ENCODE measurements at places on chromosomes 1 and 21.

- no peak overlapping the region for H3K27ac ChIP-seq
- H3K4me3 ChIP-seq, result no peak overlapping the region
- no peaks in the 10 kb centered on the region for H3K36me3 ChIP-seq
- no peak for DNase-seq
- peaks cover 2% of the 10 kb centered on the region for H3K27me3 ChIP-seq
Observed at GRCh38 chr21:30349572-30349971, 1.2 kb upstream of the KRTAP23-1 start.

DNA sequence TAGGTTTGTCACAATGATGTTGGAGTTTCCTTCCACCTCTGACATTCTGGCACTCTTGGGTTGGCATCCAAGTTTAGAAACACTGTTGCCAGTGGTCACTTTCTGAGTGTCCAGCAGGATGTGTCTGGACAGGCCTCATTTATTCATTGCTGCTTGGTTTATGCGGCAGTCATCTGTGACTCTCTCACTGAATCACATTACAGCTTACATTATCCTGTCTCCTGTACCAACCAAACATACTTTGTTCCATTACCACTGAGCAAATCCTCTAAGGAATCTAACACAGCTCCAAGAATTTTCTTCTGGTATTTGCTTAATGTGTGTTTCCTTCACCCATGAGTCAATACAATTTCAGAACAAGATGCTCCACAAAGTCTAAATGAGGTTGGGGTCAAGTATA lies 19.9 kb downstream of the SGIP1 start:
- no peak overlapping the region for H3K27ac ChIP-seq
- no peaks in the 10 kb centered on the region for H3K27me3 ChIP-seq
- no peak overlapping the region for H3K4me3 ChIP-seq
- DNase-seq, result no peak
- no peaks in the 10 kb centered on the region for H3K36me3 ChIP-seq

DNA sequence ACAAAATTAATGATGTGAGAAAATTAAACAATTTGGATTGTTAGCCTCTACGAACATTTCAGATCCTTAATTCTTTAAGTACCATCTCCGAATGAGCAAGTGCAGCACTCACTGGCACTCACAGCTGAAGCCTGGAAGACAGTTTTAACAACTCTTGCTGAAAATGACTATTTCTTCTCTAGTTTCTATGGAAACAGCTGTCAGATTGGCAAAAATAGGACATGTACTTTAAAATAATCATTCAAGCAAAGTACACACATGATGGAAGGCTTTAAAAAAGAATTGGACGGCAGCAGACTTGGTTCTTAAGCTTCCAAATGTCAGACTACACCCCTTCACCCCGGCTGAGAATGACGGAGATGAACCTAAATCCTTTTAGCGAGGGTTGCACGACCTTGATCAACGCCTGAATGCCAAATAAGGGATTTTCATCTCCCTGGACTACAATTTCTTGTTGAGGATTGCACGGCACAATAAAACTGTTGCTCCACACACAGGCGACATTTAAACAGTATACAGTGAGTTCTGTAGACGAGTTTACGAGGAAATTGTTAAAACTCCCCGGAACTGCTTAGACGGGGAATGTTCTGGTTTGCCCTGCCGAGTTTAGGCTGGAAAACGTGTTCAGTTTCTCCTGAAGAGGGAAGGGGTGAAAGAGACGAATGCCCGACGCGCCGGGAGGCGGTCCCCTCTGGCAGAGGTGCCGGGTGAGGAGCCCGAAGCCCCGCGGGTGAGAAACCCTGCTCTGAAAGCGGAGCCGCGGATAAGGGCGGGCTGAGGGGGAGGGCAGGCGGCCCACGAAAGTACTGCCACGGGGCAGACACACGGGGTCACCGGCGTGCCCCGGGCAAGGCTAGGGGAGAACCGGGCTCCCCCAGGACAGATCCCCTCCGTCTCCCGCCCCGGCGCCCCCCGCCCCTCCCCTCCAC lies 671 bp downstream of the OMA1 start:
- H3K36me3 ChIP-seq, result no peaks in the 10 kb centered on the region
- H3K4me1 ChIP-seq, result peaks cover 12% of the 10 kb centered on the region
- H3K27ac ChIP-seq, result peak overlapping the region; percentile 88
- H3K4me3 ChIP-seq, result peak overlapping the region; percentile 92
- H3K27me3 ChIP-seq, result peaks cover 2% of the 10 kb centered on the region

GRCh38 chr1:31444725-31445448 lies 31.9 kb downstream of the SERINC2 start:
- no peaks in the 10 kb centered on the region for H3K4me1 ChIP-seq
- H3K36me3 ChIP-seq, result peaks cover 5% of the 10 kb centered on the region
- no peak overlapping the region for H3K27ac ChIP-seq
- DNase-seq, result no peak
- peaks cover 6% of the 10 kb centered on the region for H3K27me3 ChIP-seq

DNA sequence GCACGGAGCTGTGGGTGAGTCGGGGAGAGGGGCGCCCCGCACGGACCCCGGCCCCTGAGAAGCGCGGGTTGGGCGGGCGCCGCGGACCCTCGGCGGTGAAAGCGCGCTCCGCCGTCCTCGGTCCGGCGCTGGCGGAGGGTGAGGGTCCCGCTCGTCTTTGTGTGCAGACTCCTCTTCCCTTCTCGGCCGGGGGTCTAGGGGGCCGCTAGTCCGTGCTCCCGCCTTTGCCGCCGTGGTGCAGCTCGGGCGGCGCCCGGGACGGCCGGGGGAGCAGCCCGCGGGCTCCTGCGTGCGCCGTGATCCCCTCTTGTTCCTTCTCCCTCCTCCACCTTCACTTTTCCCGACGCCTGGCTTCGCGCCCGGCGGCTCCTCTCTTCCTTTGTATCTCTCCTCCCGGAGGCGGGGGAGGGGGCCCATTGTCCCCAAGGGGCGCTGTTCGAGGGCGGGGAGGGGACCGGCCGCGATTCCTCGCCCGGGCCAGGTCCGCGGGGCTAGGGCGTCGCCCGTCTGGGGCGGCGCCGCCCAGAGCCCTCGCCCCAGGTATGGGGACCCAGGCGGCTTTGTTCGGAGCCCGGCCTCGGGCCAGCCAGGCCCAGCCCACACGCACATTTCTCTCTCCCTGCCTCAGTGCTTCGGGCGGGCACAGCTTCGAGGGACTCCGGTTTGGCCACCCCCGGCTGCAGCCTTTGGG lies 519 bp downstream of the FNBP1L start:
- H3K4me3 ChIP-seq, result peak overlapping the region; percentile 100
- H3K27ac ChIP-seq, result peak overlapping the region; percentile 90
- peaks cover 40% of the 10 kb centered on the region for H3K4me1 ChIP-seq
- DNase-seq, result peak; percentile 56

GRCh38 chr1:204266504-204267034 lies 52.8 kb upstream of the GOLT1A start:
- H3K4me3 ChIP-seq, result no peak overlapping the region
- H3K4me1 ChIP-seq, result peaks cover 3% of the 10 kb centered on the region
- peaks cover 3% of the 10 kb centered on the region for H3K27me3 ChIP-seq

DNA sequence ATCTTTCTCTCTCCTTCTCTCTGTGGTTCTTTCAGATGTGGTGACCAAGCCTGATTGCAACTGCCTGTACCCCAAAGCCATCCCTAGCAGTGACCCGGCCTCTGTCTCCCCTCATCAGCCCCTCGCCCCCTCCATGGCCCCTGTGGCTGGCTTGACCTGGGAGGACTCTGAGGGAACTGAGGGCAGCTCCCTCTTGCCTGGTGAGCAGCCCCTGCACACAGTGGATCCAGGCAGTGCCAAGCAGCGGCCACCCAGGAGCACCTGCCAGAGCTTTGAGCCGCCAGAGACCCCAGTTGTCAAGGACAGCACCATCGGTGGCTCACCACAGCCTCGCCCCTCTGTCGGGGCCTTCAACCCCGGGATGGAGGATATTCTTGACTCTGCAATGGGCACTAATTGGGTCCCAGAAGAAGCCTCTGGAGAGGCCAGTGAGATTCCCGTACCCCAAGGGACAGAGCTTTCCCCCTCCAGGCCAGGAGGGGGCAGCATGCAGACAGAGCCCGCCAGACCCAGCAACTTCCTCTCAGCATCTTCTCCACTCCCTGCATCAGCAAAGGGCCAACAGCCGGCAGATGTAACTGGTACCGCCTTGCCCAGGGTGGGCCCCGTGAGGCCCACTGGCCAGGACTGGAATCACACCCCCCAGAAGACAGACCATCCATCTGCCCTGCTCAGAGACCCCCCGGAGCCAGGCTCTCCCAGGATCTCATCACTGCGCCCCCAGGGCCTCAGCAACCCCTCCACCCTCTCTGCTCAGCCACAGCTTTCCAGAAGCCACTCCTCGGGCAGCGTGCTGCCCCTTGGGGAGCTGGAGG lies 12.7 kb downstream of the CSF1 start:
- H3K27ac ChIP-seq, result no peak overlapping the region
- peaks cover 34% of the 10 kb centered on the region for H3K4me1 ChIP-seq
- peaks cover 23% of the 10 kb centered on the region for H3K36me3 ChIP-seq
- no peak overlapping the region for H3K4me3 ChIP-seq
- peak; percentile 36 for DNase-seq

- H3K4me1 ChIP-seq, result no peaks in the 10 kb centered on the region
- peaks cover 13% of the 10 kb centered on the region for H3K36me3 ChIP-seq
- no peak overlapping the region for H3K27ac ChIP-seq
- DNase-seq, result no peak
- no peaks in the 10 kb centered on the region for H3K27me3 ChIP-seq
- H3K4me3 ChIP-seq, result no peak overlapping the region
Observed at GRCh38 chr1:230242326-230242725, 175.3 kb downstream of the GALNT2 start.

GRCh38 chr1:150820730-150821512 lies 12.9 kb upstream of the CTSK start:
- peaks cover 28% of the 10 kb centered on the region for H3K36me3 ChIP-seq
- no peak for DNase-seq
- no peaks in the 10 kb centered on the region for H3K4me1 ChIP-seq
- no peak overlapping the region for H3K27ac ChIP-seq
- H3K4me3 ChIP-seq, result no peak overlapping the region

GRCh38 chr1:107273515-107273914 lies 132.7 kb downstream of the NTNG1 start:
- no peak for DNase-seq
- no peaks in the 10 kb centered on the region for H3K27me3 ChIP-seq
- peaks cover 4% of the 10 kb centered on the region for H3K4me1 ChIP-seq
- H3K4me3 ChIP-seq, result no peak overlapping the region
- H3K36me3 ChIP-seq, result no peaks in the 10 kb centered on the region

GRCh38 chr21:38527737-38528136 lies 29.5 kb upstream of the ERG start:
- H3K4me3 ChIP-seq, result no peak overlapping the region
- no peaks in the 10 kb centered on the region for H3K27me3 ChIP-seq
- no peak overlapping the region for H3K27ac ChIP-seq
- no peak for DNase-seq
- H3K4me1 ChIP-seq, result no peaks in the 10 kb centered on the region

- peak overlapping the region; percentile 85 for H3K27ac ChIP-seq
- no peak for DNase-seq
- H3K36me3 ChIP-seq, result no peaks in the 10 kb centered on the region
- H3K27me3 ChIP-seq, result peaks cover 6% of the 10 kb centered on the region
- H3K4me1 ChIP-seq, result peaks cover 38% of the 10 kb centered on the region
- H3K4me3 ChIP-seq, result peak overlapping the region; percentile 69
Observed at GRCh38 chr1:24724345-24725208, 20.7 kb upstream of the CLIC4 start.

DNA sequence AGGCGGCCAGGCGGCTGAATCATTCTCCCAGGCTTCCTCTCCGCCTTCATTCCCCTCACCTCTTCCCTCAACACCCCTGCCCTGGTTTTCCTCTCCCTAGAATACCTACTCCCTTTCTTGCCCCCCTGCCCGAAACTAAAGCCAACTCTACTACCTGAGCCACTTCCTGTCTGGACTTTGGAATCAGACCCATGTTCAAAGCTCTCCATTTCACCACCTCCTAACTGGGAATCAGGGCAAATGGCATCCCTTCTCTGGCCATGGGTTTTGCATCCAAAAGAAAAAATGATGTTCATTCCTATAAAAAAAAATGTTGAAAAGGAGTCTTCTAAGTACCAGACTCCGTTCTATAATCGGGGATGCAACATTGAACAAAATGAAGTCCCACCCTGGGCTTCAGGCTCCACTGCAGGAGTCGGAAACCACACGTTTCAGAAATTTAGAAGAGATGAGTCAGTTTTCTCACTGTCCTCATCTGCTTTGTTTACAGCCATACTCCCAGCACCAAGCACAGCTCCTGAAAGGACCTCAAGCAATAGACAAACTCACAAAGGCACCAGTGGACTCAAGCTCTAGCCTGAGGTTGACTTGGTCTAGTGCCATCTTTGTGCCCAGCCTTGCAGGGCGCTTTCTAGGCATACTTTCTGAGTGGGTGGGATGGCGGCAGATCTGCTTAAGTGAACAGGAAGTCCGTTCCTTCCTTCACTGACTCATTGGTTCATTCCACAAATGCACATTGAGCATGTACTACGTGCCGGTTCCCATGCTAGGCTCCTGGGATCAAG lies 176.2 kb downstream of the IGSF21 start:
- H3K4me3 ChIP-seq, result no peak overlapping the region
- H3K4me1 ChIP-seq, result peaks cover under 1% of the 10 kb centered on the region
- no peaks in the 10 kb centered on the region for H3K36me3 ChIP-seq
- peaks cover 12% of the 10 kb centered on the region for H3K27me3 ChIP-seq

GRCh38 chr1:42422737-42423136 lies 33.1 kb downstream of the ZMYND12 start:
- no peak overlapping the region for H3K4me3 ChIP-seq
- H3K4me1 ChIP-seq, result peaks cover 20% of the 10 kb centered on the region
- no peak overlapping the region for H3K27ac ChIP-seq
- no peak for DNase-seq
- H3K27me3 ChIP-seq, result no peaks in the 10 kb centered on the region
- H3K36me3 ChIP-seq, result no peaks in the 10 kb centered on the region

DNA sequence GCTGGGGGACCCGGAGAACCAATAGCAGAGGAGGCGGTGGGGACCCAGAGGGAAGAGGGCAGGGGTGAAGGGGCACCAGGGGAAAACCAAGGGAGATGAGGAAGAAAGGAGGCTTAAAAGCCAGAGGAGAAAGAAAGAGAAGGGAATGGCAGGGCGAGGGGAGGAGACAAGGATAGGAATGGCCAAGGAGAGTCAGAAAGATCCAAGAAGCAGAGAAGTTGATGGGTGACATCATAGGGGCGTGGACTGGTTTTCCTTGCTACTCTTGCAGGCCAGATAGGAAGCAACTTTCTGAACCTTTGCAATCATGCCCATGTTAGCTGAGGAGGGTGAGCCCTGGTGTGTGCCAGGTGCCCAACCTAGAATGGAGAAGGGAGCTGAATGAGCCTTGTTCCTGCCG lies 5.4 kb downstream of the NPR1 start:
- no peak for DNase-seq
- peaks cover 2% of the 10 kb centered on the region for H3K27me3 ChIP-seq
- H3K36me3 ChIP-seq, result peaks cover 53% of the 10 kb centered on the region
- peaks cover 38% of the 10 kb centered on the region for H3K4me1 ChIP-seq
- peak overlapping the region; percentile 14 for H3K4me3 ChIP-seq
